T-helper 17 cell (primary cell): ENCODE measurements at places on chromosomes 3 and 15. TPM values are rescaled to one million over a fixed set of nuclear protein-coding genes. Genes with fewer than 3 reads are reported as not detected.
A peak's percentile ranks its signal among the peaks of the same experiment; 100 is the strongest.

DNA sequence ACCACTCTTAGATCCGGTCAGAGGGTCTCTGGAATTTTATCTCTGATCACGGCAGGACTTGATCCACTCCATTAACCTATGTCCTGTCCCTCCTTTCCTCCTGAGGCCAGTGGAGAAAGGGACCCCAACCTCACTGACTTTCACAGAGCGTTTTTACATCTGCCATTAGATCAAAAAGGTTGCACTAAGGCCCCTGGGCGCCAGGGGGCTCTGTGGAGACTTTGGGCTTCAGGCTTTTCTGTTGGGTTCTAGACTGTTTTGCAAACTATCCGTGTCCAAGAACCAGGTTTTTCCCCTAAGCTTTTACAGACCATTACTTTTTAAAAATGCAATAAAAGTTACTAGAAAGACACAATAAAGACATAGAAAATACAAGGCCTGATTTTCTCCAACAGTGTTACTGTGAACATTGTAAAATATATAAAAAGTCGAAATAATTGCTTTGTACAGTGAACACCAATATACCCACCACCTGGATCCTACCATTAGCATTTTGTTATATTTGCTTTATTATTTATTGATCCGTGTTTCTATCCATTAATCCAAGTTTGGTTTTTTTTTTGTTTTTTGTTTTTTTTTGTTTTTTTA lies 159.7 kb downstream of the POLR2M start:
- peak; percentile 32 for DNase-seq

- DNase-seq = no peak
Observed at GRCh38 chr3:5165698-5166097, 21.8 kb upstream of the EDEM1 start.

- DNase-seq = no peak
Observed at GRCh38 chr3:72698154-72698917, 149.9 kb downstream of the SHQ1 start.

GRCh38 chr3:183253528-183254486 lies 754 bp downstream of the B3GNT5 start:
- no peak for DNase-seq

DNA sequence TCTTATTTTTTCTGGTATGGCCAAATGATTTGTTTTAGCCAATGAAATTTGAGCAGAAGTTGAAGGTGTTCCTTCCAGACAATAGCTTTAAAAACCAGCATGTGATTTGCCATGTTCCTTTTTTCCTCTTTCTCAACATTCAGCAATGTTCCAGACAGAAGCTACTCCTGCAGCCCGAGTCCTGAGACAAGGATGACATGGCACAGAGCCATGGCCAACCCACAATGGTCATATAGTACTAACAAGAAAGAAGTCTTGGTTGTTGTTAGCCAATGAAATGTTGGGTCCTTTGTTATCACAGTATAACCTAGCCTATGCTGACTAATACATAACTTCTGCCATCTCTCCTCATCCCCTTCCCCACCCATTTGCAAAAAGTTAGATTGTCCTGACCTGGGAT lies 211.1 kb upstream of the STT3B start:
- DNase-seq = no peak

GRCh38 chr3:44058022-44058867 lies 183.4 kb upstream of the TOPAZ1 start:
- no peak for DNase-seq

The CHMP2B gene
- total RNA-seq = 29.4 TPM

GRCh38 chr3:118577055-118577777 lies 457.4 kb downstream of the IGSF11 start:
- DNase-seq = no peak

The RRP9 gene
- total RNA-seq = 10.9 TPM

DNA sequence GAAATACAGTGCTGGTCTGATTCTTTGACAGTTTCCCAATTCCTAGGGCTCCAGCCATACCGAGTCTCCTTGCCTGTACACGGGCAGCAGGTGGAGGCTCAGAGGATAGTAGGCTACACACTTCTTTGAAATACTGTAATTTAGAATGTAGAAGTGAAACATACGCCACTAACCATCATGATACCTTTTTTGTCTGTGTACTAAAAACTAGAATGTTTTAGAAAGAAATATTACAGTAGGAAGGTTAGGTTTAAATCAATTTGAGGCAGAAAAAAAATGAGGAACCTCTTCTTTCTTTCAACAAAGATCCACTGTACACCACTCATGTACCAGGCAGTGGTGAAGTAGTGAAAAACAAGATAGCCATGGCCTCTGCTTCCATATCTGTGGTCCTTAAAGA lies 354.7 kb downstream of the MCTP2 start:
- DNase-seq = no peak

DNA sequence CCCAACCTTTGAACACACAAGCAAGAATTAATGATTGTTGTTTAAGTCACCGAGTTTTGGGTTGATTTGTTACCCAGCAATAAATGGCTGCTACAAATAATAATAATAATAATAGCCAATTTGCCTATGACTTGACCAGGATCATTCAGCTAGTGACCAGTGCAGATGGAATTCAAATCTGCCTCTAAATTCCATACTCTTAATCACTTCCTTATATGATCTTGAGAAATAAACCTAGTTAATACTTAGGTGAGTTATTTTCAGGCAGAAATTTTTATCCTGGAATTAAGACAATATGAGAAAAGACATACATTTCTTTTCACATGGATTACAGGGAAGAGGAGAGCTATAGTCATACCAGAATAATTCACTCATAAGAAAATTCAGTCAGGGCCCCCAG lies 116.0 kb upstream of the GALNT15 start:
- DNase-seq = no peak

DNA sequence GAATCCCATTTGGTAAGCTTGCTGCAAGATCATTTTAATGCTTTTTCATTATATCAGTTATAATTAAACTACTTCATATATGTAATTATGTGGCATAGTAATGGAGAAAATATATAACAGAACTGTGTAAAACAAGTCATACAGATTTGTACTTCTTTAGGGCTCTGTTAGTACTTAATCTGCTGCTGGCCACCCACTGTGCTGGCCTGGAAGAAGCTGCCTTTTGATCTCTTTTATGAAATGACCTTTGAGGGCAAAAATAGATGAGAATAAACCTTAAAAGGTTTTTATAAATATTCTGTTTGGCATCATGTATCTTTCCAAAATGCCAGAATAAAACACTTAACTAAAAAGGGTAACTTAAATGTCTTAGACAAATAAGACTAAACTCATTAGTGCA lies 262.9 kb downstream of the ZIC1 start:
- no peak for DNase-seq

The IFRD2 gene
- 46.7 TPM for total RNA-seq

The POPDC2 gene
- 4.3 TPM for total RNA-seq

- DNase-seq = no peak
Observed at GRCh38 chr3:46903341-46904302, 26.1 kb downstream of the PTH1R start.

- DNase-seq = no peak
Observed at GRCh38 chr3:19898721-19899120, 35.3 kb downstream of the EFHB start.

DNA sequence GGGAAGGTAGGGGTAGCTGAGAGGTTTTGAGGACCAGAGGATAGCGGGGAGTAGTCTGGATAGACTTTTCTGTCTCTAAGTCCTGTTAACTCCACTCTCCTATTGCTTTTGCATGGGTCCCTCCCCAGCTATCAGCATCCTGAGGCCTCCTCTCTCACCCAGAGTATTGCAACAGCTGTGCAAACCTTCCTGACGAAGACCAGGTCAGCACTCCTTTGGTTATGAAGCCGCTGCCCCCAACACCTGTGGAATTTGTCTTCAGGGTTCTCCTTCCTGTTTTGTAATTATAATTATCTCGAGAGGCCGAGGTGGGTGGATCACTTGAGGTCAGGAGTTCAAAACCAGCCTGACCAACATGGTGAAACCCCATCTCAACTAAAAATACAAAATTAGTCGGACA lies 24.8 kb downstream of the TYRO3 start:
- no peak for DNase-seq

The EXD1 gene
- total RNA-seq = not detected

DNA sequence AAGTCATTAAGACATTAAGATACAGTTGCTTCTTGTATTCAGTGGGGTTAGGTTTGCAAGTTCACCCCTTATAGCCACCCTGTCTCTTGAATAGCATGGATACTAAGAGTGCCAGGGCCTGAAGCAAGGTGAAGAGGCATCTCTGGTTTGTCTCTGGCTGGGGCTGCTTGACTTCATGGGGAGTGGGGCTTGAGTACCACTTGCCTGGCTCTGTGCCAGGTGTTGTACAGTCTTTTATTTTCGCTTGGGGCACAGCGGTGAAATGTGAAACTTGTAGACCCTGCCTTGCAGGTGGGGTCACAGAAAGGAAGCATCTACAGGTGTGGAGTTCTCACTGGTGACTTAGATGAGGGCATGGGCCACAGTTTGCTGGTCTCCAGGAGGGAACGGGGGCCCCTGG lies 152.1 kb downstream of the PDE8A start:
- DNase-seq = no peak

GRCh38 chr15:70400766-70401541 lies 303.2 kb upstream of the TLE3 start:
- DNase-seq = no peak

DNA sequence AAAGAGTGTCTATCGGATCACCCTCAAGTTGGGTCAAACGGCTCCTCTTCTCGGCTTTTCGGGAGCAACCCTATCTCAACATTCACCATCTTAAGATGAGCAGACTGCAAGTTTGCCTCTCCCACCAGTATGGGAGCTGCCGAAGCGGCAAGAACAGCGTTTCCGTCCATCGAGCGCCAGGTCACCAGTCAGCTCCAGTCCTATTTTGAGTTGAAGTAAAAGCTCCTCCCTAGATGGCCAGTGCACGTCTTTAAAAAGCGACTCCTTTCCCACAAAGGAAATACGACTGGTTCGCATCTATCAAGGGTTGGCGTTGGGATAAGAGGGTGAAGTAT lies 369 bp upstream of the U2SURP start:
- no peak for DNase-seq

The TTLL13 gene
- 0.29 TPM for total RNA-seq

The GALNT15 gene
- not detected for total RNA-seq

- no peak for DNase-seq
Observed at GRCh38 chr3:124780761-124781475, 50.7 kb downstream of the UMPS start.

DNA sequence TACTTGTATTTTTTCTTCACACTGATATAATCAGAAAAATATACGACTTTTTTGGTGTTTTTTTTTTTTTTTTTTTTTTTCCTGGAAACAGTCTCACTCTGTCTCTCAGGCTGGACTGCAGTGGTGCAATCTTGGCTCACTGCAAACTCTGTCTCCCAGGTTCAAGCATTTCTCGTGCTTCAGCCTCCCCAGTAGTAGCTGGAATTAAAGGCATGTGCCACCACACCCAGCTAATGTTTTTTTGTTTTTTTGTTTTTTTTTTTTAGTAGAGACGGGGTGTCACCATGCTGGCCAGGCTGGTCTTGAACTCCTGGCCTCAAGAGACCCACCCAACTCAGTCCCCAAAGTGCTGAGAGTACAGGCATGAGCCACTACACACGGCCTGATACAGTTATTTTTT lies 20.8 kb upstream of the DNAAF4 start:
- no peak for DNase-seq

DNA sequence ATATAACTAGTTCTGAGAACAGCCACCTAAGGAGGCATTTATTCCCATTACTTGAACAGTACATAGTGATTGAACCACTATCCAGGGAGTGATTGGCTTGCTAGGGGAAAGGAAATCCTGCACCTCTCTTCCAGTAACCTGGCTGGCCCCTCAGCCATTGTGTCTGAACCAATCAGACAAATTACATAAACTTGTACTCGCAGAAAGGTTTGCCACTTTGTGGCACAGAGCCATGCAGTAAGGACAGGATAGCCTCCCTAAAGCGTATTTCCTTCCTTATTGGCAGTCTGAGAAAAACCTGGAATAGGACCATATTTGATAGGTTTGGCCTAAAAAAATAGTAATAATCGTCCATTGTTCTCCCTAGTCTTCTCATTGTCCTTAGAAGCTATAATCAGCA lies 19.0 kb downstream of the CMSS1 start:
- no peak for DNase-seq

GRCh38 chr3:156424758-156425157 lies 130.2 kb downstream of the SSR3 start:
- no peak for DNase-seq

DNA sequence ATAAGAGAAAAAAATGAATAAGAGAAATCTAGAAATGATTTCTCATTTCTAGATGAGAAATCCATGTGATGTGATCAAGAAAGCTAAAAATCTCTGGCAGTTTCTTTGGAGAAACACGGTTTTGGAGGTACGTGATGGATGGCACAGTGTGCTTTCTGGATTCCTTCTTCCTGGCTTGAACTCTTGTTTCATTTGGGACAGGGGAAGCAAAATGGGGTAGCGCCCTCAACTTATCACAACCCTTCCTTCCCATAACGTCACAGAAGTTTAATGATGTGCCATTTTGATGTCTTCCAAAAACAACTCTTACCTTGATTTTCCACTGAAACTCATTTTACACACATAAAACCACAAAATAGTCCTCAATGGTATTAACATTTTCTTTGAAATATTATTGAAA lies 1037.3 kb downstream of the ROBO2 start:
- no peak for DNase-seq

The FBXO22 gene
- 9.0 TPM for total RNA-seq

The NR1I2 gene
- total RNA-seq = not detected
